T follicular helper cell (primary cell): ENCODE measurements at places on chromosomes 11 and 22.

DNA sequence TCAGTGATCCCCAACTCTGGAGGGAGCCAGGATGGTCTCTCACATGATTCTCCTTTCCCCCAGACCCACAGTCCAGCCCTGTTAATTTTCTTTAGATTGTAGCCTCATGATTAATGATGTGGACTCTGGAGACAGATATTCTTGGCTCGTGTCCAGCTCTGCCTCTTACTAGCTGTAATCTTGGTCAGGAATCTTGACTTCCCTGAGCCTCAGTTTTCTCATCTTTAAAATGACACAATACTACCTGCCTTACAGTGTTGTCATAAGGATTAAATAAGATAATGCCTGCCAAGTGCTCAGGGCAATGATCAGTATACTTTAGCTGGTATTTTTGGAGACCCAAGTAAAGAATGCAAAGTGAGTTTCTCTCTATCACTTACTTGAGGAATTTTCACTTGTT, 60.0 kb downstream of the SPECC1L start:
- no peak for DNase-seq

DNA sequence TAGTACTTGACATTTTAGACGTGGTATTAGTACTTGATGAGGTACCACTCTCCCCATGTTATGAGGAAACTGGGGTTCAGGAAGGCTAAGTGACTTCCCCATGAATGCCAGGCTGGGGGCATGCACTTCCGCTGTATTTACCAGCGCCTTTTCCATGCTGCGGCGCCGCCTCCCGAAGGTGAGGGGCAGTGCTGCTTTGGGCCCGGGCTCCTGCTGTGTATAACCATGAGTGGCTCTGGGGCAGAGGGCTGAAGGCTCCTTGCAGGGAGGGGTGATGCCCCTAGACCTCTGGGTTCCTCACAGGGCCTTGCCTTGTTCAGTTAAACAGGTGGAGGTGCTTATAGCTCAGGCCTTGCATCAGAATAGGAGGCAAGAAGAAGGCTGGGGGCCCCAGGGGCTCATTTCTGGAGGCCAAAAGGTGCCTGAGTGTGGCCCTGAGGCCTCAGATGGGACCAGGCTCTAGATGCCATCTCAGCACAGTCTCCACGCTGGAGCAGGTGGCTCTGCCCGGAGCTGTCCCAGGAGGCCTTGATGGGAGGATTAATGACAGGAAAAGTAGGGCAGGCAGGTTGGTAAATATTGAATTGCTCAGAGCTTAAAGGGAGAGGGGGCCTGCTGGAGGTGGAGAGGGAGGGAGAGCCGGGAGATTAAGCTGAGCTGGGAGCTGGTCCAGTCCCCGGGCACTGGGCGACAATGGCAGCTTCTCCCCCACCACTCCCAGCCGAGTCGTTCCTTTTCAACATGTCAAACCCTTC, 129.6 kb downstream of the CEP164 start:
- no peak for DNase-seq

DNA sequence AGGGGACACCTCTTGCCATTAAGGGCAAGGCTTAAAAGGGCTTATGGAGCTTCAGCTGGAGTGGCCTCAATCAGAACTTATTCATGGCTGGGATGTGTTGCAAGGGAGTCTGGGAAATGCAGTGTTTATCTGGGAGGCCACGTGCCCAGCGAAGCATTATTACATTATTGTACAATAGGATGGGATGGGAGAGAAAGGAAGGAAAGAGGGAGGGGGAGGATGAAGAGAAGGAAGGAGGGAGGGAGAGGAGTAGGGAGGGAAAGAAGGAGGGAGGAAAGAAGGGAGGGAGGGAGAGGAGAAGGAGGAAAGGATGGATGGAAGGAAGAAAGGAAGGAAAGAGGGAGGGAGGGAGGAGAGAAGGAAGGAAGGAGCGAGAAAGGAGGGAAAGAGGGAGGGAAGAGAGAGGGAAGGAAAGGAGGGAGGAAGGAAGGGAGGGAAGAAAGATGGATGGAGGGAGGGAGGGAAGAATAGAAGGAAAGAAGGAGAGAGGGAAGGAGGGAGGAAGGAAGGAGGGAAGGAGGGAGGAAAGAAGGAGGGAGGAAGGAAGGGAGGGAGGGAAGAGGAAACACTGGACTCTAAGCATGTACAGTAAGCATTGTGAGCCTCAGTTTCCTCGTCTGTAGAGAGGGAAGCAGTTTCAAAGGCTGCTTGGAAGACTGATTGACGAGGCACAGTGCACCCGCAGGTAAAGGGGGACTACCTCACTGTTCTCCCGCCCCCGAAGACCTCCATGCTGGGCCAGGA, 62.2 kb downstream of the MYEOV start:
- no peak for DNase-seq

- DNase-seq = no peak
Observed at GRCh38 chr22:19641254-19641982, 72.9 kb upstream of the SEPTIN5 start.

GRCh38 chr22:39932918-39933649, 27.1 kb upstream of the TMA7B start:
- DNase-seq = peak; percentile 33

- no peak for DNase-seq
Observed at GRCh38 chr22:29315286-29316140, at the start of gene RASL10A. TSS of gene RASL10A (minus strand) at chr22:29315697. CDS start at chr22:29315246, 451 bp downstream.

- no peak for DNase-seq
Observed at GRCh38 chr11:20639688-20640087, 29.7 kb upstream of the NELL1 start.

DNA sequence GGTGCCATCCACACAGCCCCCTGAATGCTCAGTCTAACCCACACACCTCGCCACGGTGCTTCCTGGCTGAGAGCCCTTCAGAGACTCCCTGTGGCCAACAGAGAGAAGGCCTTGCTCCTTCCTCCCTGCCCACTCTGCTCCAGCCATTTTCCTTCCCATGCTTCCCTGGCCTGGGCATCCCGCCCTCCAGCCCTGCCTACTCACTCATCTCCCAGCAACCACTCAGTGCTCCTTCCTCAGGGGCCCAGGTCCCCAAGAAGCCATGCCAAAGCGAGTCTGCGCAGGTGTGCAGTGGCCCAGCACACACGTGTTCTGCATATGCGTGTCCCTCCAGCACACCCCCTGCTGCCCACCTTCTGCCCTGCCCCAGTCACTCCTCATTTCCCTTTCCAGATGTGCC, 56.4 kb downstream of the NECTIN1 start:
- DNase-seq = no peak

GRCh38 chr11:131561972-131562371, 191.6 kb downstream of the NTM start:
- no peak for DNase-seq

DNA sequence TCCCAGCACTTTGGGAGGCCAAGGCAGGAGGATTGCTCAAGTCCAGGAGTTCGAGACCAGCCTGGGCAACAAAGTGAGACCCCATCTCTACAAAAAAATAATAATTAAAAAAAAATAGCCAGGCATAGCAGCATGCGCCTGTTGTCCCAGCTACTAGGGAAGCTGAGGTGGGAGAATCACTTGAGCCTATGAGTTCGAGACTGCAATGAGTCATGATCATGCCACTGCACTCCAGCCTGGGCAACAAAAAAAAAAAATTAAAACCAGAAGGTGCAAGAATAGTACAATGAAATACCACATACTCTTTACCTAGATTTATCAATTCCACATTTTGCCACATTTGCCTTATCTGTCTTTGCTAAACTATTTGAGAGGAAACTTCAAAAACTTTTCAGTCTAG, 8.2 kb downstream of the DPF2 start:
- no peak for DNase-seq

DNA sequence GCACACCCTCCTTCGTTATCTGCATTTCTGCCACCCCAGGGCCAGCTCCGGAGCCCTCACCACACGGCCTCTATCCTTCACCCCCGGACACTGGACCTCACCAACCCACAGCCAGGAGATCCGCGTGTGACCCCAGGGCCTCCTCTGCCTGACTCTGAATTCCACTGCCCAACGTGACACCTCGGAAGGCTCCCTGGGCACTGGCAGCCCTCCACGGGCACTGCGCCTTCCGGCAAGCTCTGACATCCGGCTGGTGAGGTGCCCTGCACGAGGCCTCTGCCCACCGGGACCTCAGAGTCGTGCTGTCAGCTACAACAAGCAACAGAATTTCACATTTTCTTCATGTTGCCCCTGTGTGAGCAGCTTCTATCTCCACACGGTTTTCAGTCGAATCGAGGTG, 148.3 kb downstream of the CRYBB2 start:
- DNase-seq = no peak

DNA sequence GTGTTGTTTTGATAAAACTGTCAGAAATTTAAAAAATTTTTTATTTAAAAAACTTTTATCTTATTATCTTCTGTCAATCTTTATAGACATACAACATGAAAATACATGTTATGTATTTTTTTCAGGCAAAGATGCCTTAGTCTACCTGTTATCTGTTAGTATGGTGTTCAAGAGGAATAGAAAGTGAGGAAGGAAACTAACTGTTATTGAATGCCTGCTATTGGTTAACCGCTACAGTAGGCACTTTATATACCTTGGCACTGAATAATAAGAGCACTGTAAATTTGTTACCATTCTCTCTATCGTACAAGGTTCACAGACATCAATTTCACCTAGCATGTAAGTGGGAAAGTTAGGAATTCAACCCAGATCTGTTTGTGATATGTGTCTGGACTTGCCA, 272.1 kb upstream of the CCDC90B start:
- no peak for DNase-seq

- no peak for DNase-seq
Observed at GRCh38 chr11:112339566-112339965, 78.9 kb upstream of the PLET1 start.

DNA sequence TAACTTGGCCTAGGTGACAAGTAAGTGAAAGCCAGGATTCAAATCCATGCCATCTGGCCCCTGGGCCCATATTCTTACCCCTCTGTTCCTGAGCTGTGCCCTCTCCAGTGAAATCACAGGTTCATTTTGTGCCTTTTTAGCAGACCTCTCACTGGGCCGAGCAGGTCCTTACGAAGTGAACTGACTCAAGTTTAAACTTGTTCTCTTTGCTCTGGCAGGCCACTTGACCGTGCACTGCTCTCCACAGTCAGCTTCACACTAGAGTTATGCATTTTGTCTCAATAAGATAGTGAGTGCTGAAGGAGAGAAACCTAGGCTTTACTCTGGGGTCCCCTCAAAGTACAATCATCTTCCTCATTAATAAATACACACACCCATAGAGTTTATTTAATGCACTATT, 40.7 kb downstream of the ARFGAP3 start:
- DNase-seq = no peak

- peak; percentile 45 for DNase-seq
Observed at GRCh38 chr22:25404928-25405816, 159.3 kb upstream of the GRK3 start.

DNA sequence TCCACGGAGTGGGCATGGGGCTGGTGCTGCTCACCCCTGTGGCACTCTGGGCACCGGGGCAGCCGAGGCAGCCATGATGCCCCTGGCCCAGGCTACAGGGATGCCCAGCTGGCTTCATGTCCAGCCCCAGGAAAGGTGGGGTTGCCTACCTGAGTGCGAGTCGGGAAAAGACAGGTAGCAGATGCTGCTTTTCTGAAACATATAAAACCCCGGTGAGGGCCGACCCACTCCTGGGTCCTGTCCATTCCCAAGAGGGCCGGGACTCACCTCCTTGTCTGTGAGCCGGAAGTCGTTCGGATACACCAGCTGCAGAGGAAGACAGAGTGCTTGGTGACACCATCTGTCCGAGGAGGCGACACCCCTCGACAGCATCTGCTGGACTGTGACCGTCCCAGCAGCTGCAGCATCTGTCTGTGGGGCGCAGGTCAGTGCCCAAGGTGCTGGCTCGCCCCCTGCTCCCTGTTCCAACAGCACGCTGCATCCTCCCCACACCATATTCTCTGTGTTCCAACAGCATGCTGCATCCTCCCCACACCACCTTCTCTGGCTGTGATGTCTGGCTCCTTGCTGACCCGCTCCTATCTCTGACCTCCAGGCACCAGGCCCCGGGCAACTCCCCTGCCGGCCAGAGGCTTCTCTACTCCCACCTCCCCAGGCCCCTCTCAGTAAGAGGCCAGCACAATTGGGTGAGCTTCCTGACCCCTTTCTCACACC, 8.0 kb downstream of the DENND6B start:
- no peak for DNase-seq

GRCh38 chr22:49948116-49948957, 12.2 kb upstream of the PIM3 start:
- no peak for DNase-seq
